ENCODE measurements at places on chromosomes 2 and 18.

DNA sequence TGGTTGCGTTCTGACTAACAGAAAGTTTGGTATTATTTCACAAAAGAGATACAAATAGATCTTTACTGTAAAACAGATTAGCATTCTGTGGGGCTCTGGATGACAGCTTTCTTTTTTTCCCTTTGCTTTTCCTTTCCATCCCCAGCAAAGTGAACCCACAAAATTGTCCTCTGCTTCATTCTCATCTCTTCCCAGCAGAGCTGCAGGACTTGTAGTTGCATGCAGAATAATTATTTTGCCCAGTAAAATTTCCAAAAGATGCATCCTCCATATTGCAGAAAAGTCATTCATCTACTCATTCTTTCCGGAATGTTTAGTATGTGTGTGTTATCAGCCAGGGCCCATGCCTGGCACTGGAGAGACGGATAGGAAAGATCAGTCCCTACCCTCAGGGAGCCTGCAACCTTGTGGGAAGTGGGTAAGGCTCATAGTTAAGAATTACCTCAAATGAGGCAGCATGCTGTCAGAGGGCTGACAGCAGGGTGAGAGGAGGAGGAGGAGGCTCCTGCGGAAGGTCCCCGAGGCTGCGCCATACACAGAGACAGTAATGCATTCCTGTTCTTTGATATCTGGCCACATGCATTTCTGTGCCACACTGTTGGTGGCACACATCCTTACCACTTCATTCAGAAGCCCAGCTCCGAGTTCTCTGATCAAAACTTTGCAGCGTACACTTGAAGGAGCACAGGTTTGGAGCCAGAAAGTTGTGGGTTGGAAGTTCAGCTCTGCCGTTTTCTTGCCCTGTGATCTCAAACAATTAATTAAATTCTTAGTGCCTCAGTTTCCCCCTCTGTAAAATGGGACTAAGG, 225.4 kb downstream of the MYCN start:
- no peak for DNase-seq

DNA sequence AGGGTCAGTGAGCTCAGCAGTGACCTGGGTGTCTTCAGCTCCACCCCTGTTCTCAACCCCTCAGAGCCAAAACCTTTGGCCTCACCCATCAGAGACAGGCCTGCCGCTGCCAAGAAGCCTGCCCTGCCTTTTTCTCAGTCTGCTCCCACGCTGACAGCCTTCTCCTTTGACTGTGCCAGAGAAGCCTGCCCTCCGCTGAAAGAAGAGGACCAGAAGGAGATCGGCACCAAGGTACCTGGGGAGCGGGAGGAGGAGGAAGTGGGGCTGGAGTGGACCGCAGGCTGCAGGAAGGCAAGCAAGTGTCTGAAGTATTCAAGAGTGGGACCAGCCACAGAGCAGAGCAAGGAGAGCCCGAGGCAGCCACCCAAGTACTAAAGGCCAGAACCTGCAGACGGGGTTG, 33.2 kb downstream of the TOGARAM2 start:
- no peak for DNase-seq

DNA sequence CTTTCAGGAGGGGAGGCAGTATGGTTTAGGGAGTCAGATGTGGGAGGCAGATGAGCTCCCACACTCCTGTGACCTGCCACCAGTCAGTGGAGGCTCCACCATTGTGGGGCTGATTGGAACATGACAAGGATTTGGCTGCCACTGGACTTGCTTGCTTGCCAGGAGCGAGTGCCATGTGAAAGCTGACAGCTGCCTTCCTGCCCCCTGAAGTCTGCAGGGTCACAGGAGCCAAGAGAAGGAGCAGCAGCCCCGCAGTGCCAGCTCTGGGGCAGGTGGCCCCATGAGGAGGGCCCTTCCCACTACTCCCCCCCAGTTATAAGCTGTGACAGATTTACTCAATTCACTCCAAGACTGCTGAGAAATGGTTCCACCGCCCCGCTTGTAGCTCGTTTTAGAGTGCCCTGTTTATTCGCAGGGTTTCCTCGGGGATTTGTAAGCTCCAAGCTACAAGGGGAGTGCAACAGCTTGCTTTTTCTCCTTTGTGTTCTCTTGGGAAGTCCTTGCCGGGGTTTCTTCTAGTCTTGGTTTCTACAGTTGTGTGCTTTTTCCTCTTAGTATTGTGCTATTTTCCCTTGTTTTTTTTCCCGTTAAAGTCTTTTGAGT, 414.3 kb downstream of the MEIS1 start:
- DNase-seq, result no peak

DNA sequence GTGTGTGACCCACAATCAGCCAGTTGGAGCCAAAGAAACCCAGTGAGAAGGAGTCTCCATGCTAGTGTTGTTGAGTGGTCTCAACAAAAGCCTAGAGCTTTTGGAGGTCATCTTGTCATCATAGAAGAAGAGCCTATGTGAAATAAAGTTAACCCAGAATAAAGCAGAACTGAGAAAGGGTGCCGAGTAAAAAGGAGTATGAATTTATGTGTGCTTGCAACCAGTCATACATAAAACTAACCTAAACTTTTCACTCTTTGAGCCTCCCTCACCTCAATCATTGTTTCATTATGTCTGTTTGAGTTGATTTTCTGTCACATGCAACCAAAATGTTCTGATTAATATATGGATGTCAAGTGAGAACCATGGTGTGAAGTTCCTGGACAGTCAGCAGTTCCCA, 599.3 kb upstream of the ZEB2 start:
- DNase-seq, result no peak

GRCh38 chr2:219448099-219448775, 13.6 kb downstream of the SPEG start:
- no peak for DNase-seq
